ENCODE measurements at places on chromosomes 6 and 20.

- DNase-seq: peak; percentile 89
Observed at GRCh38 chr20:21702553-21703470, 2.7 kb upstream of the PAX1 start.

DNA sequence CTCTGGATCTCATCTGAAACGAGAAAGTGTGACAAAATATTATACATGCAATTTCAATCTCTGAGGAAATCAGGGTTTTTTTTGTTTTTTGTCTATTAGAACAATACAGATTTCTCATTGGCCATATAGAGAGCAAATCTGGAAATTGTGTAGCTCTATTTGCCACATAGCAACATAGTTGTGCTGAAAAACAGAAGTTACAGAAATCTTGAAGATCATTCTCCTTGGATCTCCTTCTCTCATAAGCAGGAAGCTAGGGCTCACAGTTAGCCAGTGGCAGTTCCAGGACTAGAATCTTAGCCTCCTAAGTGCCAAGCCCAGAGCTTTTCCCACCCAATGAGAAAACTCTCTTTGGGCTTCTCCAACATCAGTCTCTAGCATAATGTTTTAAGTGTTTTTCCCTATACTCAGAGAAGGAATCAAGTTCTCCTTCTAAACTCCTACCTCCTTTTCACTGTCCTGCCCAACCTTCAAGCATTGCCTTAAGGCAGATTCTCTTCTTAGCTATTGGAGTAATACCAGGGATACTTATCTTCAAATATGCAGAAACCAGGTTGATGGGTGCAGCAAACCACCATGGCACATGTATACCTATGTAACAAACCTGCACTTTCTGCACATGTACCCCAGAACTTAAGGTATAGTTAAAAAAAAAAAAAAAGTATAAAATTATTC is 211.6 kb downstream of the ALDH8A1 start:
- no peak for DNase-seq

DNA sequence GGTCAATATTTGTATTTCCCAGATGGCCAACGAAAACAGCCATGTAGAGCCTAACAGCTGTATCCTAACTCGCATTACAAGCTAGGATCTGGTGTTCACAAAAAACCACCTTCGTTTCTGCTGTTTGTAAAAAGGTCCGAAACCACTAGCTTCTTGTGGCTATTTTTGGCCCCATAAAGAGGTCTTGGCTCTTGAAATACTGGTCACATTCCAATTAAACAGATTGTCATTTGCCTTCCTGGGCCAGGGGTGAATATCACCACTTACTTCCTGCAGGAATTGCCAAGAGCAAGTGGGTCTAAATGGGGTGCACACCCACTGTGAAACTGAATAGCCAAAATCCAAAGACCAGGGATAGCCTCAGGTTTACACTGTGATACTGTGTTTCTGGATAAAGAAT is 48.2 kb downstream of the TSHZ2 start:
- no peak for DNase-seq

- peak; percentile 74 for DNase-seq
Observed at GRCh38 chr6:22657352-22657980, 88.1 kb downstream of the HDGFL1 start.

GRCh38 chr20:43751167-43752050 is 24.6 kb upstream of the GTSF1L start:
- no peak for DNase-seq

DNA sequence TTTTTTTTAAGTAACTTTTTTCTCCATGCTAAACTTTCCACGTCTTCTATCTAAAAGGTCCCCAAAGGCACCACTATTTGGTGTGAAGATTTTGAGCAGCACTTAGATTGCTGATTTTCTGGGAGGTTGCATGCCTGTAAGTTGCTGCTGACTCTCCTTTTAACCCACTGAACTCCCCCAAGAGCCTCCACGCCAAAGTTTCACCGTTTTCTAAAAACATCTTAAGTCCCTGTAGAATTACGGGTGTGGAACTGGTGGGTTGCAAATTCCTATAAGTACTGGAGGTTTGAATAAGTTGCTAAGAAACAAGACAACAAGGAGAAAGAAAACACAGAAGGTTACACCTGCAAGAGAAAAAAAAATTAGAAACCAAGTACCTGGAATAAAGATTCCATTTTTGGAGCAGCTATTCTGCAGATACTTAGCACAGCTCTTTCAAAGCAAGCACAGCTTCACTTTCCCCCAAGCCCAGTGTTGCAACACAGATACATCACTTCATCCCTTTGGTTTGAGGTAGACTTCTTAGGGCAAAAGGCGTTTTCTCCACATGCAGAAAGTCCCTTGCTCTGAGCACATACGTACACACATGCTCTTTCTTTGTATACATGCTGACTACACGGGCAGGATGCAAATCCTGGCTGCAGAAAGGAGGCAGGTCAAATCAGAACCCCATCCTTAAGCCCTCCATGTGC is 5.0 kb downstream of the JAG1 start:
- DNase-seq: no peak

DNA sequence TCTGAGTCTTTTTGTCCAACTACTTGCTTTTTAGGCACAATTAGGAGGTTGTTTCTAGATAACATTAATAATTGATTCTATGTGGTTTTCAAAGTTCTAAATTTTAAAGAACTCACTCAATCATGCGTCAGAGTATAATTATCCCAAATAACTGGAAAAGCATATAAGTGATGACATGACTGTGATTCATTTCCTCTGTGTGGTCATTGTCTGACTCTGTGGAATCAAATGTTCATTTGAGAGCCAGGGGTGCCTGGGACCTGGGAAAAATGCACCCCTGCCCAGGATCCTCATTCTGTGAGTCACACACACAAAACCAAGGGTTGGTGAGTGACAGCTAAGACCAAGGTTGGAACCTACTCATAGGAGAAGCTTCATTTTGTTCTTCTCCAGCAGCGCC is 127.1 kb upstream of the MLIP start:
- DNase-seq: no peak

GRCh38 chr6:14108571-14109410 is 8.8 kb upstream of the CD83 start:
- peak; percentile 64 for DNase-seq

DNA sequence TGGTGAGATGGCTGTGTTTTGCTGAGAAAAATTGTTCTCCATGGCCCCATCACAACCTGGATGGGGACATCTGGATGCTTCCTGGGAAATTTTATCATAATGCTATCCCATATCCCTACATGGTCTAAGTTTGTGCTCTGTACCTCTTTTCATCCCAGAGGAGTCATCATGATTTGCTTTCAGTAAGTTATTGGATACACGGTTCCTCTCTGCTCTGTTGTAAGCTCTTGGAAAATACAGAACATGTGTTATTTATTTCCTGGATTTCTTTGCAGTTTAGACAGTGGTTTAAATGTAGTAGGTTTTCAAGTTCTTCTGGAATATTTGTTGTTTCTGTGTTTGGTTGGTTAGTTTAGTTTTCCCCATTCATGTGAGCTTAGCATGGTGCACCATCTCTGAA is 129.2 kb upstream of the ECI2 start:
- peak; percentile 82 for DNase-seq

DNA sequence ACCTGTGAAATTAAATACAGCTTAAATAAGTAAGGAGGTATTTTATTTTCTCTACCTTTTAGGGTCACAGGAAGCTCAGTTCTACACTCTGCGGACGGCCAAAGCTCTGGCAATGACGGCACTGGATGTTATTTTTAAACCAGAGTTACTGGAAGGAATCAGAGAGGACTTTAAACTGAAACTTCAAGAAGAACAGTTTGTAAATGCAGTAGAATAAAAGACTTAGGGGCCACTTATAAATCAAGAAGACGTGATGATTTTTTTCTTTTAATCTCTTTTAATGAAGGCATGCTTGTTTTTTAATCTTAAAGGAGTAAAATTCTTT is 16.2 kb downstream of the PM20D2 start:
- DNase-seq: peak; percentile 80

DNA sequence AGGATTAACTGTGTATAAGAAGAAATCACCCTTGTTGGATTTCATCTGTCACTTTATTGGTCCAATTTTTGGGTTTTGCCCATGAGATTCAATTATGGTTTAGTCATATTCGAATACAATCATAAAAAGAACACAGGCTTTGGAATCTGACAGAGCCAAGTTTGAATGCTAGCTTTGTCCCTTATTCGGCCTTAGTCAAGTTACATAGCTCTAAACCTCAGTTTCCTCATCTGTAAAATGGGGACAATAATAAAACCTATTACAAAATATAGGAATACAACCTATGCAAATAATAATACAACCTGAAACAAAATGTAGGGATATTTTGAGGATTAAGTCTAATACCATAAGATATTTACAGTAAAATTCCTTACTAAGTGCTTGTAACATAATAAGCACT is 57.7 kb downstream of the PRPH2 start:
- no peak for DNase-seq

DNA sequence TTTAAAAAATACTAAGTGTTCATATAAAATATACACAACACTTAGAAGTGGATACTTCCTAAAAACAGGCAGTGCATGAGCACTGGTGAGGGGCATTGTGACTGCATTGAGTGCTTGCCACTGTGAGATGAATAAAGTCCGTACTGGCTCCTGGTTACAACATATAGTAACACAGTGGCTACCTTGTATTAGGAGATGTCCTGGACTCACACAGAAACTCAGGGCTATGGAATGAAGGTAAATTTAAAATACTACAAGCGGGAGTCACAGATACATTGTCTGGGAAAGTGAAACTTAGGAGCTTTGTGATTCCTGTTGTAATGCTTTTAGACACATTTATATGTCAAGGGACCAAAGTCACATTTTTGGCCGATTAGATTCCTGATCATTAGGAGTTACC is 36.5 kb upstream of the HLA-G start:
- DNase-seq: no peak

DNA sequence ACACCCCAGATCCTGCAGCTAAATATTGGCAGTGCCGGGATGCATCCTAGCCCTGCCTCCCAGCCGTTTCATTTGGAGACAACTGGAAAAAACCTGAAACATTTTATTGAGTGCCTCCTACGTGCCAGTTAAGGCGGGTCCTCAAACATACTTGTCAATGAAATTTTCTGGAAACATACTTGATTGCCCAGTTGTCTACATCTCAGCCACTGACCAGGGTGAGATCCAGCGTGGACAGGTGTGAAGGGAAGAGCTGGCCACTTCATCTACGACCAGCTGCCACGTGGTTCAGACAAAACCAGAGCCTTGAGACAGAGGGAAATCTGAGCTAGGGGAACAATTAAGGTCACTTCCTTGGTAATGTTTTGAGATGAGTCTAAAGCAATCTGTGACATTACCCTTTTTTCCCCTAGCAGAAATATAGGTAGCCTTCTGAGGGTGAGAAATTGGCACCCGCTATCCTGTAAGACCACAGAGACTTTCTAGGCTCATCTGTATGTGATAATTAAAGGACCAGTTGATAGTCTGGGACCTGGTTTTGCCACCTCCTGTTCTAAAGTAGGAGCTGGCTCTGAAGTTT is 116.3 kb upstream of the MTHFD1L start:
- DNase-seq: no peak

- DNase-seq: no peak
Observed at GRCh38 chr6:48486876-48487275, 375.9 kb upstream of the PTCHD4 start.

DNA sequence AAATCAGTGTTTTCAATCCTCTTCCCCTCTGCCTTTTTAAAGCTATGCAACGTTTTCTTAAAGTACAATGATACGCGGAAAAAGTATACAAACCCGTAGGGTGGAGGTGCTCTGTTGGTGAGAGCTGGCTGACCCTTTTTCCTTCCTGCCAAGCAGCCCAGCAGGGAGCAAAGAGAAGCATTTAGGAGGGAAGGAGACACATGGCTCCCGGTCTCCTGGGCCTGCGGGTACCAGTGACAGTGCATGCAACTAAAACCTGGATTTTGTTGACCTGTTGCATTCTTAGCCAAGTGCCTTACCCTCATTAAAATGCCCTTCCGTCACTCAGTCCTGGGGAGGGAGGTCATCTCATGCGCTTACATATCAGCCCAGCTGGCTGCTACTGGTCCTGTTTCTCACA is 87.2 kb downstream of the SLX4IP start:
- DNase-seq: no peak

- DNase-seq: no peak
Observed at GRCh38 chr6:31963921-31964320, 4.9 kb downstream of the SKIC2 start.

DNA sequence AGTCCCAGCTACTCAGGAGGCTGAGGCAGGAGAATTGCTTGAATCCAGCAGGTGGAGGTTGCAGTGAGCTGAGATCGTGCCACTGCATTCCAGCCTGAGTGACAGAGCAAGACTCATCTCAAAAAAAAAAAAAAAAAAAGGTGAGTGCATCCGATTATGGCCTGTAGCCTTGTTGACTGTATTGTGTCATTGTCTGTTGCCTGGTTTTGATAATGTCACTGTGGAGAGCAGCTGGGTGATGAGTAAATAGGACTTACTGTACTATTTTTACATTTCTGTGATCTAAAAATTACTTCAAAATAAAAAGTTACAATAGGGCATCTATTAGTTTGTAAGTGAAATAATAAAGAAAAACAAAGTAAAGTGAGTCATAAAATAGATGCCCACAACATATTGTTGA is 134.1 kb upstream of the SALL4 start:
- no peak for DNase-seq

- peak; percentile 81 for DNase-seq
Observed at GRCh38 chr20:12113468-12114371, 196.0 kb downstream of the BTBD3 start.

GRCh38 chr6:54805077-54805476 is 41.5 kb upstream of the FAM83B start:
- DNase-seq: no peak

DNA sequence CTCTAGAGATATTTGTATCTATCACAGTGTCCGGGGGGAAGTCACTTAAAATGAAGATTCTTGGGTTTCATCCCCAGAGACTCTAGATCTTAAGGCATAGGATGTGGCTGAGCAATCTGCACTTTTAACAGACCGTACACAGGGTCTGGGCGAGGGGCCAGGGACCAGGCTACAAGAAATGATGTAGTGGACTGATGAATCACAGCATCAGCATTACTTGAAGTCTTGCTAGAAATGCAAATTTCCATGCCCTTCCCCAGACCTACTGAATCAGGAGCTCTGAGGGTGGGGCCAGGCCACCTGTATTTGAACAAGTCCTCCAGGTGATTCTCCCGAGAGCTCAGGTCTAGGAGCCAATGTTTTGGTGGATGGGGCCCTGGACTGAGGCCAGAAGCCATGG is 168.4 kb downstream of the DOK5 start:
- peak; percentile 34 for DNase-seq

- DNase-seq: no peak
Observed at GRCh38 chr20:23602699-23603098, 3.0 kb downstream of the CST9 start.

DNA sequence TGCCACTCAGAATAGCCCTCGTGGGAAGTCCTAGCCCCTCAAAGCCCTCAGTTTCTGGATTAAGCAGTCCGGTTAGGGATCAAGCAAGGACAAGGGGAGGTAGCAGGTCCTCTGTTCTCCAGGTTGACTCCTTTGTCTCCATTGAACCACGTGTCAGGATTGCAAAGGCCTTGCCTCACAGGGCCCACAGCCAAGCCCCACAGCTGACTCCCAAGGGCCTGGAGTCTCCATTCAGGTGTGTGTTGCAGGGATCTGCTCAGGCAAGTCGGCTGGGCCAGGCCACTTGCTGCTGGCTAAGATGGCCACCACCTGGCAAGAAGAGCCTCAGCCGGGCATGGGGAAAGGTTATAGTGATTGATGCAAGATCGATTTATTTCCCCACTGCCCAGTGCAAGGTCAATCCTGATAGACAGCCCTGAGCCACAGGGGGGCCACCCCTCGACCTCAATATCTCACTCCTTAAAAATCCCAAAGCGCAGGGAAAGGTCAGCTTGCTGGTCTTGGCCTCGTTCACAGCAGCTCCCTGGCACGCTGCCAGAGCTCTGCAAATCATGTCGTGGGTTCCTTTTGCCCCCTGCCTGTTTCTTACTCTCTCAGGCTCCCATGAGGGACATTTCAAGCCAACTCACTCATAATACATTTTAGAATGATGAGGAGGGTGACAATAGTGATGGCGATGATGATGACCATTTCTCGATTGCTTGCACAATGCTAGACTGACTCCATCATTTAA is 75.9 kb downstream of the EDN3 start:
- DNase-seq: no peak
